ENCODE measurements at places on chromosomes 13 and 19. TPM values are rescaled to one million over a fixed set of nuclear protein-coding genes. Genes with fewer than 3 reads are reported as not detected.
A peak's percentile ranks its signal among the peaks of the same experiment; 100 is the strongest.

DNA sequence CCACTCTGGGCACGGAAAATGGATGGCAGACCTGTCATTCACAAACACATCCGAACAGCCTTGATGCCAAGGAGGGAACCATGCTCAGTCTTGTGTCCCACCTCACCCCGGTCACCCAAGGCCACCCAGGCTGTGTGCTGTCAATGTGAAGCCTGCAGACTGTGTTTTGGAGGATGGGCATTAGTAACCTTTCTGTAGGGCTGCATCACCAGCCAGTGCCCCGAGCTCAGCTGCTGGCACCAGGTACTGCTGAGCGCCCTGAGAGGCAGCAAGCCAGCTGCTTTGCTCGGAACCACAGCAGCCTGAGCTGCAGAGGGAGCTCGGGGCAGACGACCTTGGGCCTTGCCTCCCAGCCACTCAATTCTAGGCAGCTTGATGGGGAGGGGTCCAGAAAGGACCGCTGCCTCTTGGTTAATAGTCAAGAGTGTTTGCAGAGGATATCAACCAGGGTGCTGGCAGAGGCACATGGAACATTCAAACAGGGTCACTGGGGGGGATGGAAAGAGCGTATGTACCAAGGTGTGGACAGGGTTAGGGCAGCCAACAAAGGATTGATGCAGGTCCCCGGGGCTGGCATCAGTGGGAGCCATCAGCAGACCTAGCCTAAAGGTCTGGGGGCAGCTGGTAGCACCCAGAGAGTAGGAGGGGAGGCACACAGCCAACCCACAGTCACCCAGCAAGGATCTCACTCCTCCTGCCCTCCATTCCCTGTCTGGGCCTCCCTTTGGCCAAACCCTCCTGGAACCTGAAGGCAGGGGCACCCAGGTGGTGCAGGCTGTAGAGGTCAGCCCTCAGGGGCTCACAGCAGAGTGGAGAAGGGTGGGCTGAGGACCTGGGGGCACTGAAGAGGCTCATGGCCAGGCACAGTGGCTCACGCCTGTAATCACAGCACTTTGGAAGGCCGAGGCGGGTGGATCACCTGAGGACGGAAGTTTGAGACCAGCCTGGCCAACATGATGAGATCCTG, 8.1 kb downstream of the VSTM2B start:
- DNase-seq, result no peak

DNA sequence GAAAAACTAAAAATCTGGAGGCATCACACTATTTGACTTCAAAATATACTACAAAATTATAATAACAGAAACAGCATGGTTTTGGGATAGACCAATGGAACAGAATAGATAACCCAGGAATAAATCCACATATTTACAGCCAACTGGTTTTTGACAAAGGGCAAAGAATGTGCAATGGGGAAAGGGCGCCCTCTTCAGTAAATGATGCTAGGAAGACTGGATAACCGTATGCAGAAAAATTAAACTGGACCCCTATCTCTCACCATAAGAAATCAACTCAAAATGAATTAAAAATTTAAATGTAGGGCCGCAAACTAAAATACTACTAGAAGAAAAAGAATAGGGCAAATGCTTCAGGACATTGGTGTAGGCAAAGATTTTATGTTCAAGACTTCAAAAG, 440.5 kb upstream of the SGCG start:
- DNase-seq, result no peak

Gene HS6ST3
- total RNA-seq, result not detected

Gene HOOK2
- 21.2 TPM for total RNA-seq

Gene IFT88
- 17.3 TPM for total RNA-seq

- DNase-seq, result no peak
These were observed 211.8 kb downstream of the UQCRFS1 start for GRCh38 chr19:29001141-29001581.

Gene CD70
- 29.7 TPM for total RNA-seq

DNA sequence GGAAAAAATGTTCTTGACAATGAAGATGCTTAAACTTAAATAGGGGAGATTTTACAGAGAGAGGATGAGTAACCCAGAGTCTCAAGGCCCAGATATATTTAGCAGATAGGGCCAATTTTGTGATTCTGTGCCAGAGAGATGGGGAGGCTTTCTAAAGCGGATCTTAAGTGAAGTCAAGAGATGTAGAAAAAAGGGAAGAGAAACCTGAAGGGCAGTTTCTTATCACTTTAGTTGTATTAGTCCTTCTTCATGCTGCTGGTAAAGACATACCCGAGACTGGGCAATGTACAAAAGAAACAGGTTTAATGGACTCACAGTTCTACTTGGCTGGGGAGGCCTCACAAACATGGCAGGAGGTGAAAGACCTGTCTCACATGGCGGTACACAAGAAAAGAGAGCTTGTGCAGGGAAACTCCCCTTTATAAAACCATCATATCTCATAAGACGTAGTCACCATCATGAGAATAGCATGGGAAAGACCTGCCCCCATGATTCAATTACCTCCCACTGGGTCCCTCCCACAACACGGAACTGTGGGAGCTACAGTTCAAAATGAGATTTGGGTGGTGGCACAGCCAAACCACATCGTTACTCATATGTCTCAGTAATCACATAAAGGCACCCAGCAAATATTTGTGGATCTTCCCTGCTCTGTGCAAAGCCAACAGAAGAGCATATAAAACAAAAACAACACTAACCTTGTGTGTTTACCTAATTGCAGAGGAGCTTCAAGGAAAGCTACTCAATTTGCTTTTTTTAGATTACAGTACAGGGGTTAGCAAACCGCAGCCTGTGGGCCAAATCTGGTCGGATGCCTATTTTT, 102.6 kb upstream of the MYCBP2 start:
- peak; percentile 22 for DNase-seq

- no peak for DNase-seq
These were observed 300.1 kb downstream of the COG6 start for GRCh38 chr13:39955560-39955959.

DNA sequence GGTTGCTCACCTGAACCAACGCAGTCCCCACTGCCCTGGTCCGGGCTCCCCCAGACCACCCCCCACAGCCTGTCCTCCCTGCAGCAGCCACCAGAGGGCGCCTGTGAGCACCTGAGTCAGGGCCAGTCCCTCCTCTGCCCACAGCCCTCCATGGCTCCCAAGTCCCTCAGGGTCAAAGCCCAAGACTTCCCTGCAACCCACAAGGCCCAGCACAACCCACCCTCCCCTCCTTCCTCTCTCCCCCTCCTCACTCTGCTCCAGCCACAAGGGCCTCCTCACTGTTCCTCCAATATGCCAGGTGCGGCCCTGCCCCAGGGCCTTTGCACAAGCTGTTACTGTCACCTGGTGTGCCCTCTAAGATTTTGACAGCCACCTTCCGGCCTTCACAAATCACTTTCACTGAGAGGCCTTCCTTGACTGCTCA, 10.9 kb downstream of the GNA15 start:
- DNase-seq, result peak; percentile 65

DNA sequence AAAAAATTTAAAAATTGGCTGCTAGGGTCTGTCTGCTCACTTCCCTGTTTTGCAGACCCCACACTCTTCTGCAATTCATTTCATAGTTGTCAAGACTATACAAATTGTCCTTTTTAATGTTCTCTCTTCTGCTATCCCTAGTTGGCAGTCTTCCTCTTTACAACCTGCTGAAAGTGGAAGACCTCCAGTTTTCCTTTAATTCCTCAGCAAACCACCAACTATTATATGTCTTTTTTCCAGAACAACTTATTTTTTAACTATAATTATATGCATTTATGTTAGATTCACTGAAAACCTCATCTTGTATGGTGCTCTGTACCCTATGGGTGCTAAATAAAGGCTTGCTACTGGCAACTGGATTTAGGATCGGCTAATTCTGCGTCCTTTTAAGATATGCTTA, 1.1 kb upstream of the PHF11 start:
- DNase-seq, result no peak

Gene ZNF441
- total RNA-seq, result 23.9 TPM
